Suppressor macrophage treated with lipopolysaccharide for 4 hours (primary cell): ENCODE measurements at places on chromosomes 11 and 22.

DNA sequence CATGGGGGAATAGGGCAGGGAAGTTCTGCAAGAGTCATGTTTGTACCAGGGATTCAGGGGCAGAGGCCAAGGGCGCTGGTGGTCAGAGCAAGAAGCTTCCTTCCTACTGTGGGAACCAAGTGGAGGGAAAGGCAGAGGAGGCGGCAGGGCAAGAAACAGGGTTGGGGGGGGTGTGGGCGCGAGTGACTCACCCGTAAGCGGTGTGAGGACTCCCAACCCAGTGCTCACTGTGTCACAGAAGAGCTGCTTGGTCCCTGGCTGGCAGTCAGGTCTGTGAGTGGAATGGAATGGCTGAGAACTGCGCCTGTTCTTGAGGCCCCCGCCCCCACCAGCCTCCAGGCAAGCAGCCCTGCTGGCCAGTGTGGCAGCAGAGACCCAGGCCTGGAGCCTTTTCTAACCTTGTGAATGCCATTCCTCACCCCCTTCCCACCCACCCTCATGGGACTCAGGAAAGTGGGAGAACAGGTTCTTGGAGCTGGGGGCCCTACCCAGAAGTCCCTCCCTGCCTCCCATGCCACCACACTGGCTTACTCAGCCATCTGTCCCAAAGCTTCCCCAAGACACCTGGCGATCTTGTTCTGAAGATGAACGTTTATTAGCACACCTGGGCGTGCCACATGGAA, 4.7 kb downstream of the LRRC10B start:
- DNase-seq = no peak

GRCh38 chr22:20319041-20319744, 667 bp downstream of the DGCR6L start:
- DNase-seq = peak; percentile 23

DNA sequence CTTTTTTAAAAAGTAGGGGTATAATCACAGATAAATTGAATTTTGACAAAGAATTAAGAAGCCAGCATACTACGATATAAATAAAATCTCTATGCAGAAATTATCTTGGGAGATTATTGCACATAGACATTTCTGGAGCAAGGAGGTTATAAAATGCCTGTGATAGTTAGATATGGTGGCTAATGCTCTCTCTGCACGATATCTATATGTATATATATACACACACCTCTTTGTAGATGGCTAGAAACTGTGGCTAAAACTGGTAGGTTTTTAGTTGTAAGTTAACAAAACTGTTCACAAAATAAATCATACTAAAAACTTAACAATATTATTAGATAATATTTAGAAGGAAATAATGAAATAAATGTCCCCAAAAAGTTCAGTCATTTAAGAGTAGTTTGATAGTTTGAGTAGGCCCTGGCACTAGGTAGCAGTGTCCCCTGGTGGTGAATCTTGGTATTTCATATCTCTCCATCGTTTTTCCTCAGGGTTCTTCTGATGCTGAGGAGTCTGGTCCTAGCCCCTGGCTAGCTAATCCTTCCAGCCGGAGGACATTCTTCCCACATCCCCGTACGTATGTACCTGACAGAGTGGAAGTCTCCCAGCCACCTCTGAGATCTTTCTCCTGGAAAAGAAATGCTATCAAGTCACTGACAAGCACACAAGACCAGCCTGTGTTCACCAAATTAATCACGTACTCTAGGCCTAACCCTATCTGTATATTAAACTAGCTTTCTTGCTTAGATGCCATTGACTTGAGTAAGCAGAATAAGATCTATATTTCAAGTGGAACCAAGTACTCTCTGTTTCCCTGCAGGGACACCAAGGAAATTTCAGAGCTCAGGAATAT, 32.2 kb downstream of the ART5 start:
- peak; percentile 67 for DNase-seq

GRCh38 chr11:19827399-19828135, 114.9 kb downstream of the NAV2 start:
- DNase-seq = no peak

DNA sequence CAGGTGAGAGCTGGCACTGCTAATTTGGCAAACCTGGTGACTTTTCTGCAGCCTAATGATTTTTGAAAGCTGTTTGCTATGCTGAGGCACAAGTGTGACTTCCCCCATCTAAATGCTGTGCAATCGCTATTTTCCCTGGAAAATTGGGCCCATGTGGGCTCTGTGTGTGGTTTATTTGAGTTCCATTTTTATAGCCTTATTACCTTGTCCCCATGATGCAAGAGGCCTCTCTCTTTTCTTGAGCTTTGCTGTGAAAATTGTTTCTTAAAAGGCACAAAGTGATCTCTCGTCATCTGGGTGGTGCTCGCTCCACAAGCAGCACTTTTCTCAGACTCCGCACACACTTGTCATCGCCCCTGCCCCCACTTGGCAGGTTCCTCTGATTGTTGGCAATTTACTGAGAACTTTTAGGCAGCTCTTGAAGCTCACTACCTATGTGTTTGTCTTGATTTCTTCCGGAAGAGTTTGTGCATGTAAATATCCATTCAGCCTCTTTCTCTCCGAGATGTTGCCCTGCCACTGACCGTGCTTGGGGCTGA, 24.9 kb downstream of the BMAL1 start:
- DNase-seq = no peak

GRCh38 chr11:17652556-17652955, 66.8 kb upstream of the MYOD1 start:
- no peak for DNase-seq

DNA sequence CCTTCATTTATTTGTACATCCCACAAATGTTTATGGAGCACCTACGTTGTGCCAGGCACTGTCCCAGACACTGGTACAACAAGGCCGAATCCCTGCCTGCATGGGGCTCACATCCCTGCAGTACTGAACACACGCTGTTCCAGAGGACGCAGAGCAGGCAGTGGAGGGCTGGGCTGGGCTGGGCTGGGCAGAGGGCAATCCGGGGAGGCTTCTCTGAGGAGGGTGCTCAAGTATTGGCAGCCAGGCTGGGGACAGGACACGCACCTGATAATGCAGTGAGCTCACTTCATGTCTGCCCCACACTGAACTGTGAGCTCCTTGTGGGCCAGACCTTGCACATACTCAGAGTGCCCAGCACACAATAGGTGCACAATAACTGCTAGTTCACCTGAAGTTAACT, 34.1 kb downstream of the CYTH4 start:
- DNase-seq = no peak

DNA sequence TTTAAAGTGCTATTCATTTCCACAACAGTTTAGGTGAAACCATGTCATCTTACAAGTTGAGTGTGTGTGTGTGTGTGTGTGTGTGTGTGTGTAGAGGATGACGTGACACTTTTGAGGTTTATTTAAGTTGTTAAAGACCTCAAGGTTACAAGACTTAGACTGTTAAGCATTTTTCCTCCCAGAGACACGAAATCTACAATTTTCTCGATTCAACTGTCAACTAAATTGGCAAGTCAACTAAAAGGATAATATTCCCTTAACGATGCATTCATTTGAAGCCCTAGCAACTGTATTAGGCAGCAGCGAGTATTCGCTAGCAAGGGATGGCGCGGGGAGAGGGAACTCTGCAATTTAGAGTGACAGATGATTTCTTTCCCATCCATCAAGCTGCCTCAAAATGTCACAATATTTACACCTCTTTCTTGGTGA, 17.6 kb upstream of the BDNF start:
- no peak for DNase-seq

DNA sequence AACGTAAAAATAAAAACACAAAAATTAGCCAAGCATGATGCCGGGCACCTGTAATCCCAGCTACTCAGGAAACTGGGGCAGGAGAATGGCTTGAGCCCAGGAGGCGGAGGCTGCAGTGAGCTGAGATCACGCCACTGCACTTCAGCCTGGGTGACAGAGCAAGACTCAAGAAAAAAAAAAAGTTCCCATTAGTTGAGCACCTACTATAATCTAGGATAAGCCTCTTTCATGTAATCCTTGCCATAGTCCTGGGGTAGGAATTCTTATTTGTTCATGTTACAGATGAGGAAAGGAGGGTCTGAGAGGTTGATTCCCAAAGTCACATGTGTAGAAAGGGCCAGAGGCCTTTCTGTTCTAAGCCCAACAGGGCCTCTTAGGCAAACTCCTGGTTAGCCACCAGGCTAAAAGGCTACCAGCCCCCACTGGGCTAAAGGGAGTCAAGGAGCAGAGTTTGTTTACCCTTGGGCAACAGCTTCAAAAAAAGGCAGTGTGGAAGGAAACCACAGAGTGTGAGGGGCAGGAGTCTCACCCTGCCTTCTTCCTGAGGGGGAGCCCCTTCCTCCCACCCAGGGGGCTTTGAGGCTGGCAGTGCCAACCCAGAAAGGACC, 21.6 kb upstream of the CSNK1E start:
- DNase-seq = no peak

- DNase-seq = peak; percentile 19
Observed at GRCh38 chr11:124276081-124276480, 19.9 kb downstream of the OR8G5 start.

- peak; percentile 16 for DNase-seq
Observed at GRCh38 chr11:68146704-68147474, 25.7 kb upstream of the CHKA start.

GRCh38 chr11:67441731-67442351, 1.4 kb downstream of the CORO1B start:
- DNase-seq = no peak

GRCh38 chr22:46753761-46754109, 8.7 kb upstream of the TBC1D22A start:
- no peak for DNase-seq

- DNase-seq = peak; percentile 94
Observed at GRCh38 chr22:37610480-37611129, 2.0 kb downstream of the GGA1 start.

- no peak for DNase-seq
Observed at GRCh38 chr11:18790883-18791206, 753 bp downstream of the PTPN5 start.

DNA sequence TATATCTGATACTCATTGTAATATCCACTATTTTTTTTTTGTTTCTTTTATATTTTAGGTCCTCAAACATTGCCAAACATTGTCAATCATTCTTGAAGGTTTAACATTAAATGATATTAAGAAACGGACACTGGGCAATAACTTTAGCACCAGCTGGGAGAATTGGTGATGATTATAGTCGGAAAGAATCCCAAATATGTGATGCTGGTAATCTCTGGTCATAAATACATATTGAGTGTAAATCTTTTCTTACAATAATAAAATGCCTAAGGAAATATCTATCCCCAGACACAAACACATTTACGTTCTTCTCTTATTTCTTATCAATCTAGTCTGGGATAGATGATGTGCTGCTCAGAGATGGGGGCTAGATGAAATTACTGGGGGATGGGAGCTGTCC, 25.2 kb downstream of the OR51E2 start:
- no peak for DNase-seq

DNA sequence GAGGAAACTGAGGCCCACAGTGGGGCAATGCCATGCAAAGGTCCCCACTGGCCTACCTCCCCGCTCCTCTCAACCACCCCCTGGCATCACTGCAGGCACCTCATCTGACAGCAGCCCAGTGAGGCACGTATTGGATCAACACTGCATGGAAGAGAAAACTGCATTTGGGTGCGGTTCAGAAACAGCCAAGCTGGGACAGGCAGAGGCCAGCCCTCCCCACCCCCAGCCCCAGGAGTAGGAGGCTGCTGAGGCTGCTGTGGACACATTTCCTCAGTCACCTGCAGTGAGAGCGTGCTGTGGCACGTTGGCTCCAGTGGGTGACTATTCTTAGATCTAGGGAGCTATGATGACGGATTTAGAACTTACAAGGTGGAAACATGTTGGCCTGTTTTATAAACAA, 63.7 kb downstream of the KCNC1 start:
- DNase-seq = no peak

GRCh38 chr11:64926689-64927088, 2.2 kb downstream of the PPP2R5B start:
- no peak for DNase-seq

GRCh38 chr22:40597526-40598430, 38.7 kb downstream of the MRTFA start:
- DNase-seq = no peak

DNA sequence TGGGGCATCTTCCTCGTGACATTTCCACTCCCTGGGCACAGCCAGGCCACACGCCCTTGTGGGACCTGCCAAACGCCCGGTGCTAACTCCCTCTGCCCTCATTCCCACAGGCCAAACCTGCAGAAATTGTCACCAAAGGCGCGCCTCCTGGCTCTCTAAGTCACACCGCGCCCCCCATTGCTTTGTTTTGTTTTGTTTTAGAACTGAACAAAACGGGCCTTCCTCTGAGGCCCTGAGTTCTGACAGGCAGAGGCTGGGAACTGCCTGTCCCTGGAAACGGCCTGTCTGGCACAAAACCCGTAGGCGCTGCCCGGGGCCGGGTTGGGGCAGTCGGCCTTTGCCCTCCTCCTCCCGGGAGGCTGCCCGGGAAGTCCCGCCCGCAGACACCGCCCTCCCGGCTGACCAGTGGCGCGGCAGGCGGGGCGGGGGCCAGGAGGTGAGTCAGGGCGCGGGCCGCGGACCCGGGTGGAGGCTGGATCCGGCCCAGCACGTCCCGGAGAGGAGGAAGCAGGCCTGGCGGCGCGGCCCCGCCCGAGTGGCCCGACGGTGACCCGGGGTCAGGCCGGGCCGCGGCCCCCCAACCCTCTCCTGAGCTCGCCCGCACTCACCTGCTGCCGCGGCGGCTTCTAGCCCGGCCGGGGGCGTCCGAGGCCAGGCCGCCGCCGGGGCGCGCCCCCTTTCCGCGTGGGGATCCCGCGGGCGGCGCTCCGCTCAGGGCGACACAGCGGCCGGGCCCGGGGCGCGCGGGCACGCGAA, 465 bp downstream of the SUN2 start:
- DNase-seq = peak; percentile 95

DNA sequence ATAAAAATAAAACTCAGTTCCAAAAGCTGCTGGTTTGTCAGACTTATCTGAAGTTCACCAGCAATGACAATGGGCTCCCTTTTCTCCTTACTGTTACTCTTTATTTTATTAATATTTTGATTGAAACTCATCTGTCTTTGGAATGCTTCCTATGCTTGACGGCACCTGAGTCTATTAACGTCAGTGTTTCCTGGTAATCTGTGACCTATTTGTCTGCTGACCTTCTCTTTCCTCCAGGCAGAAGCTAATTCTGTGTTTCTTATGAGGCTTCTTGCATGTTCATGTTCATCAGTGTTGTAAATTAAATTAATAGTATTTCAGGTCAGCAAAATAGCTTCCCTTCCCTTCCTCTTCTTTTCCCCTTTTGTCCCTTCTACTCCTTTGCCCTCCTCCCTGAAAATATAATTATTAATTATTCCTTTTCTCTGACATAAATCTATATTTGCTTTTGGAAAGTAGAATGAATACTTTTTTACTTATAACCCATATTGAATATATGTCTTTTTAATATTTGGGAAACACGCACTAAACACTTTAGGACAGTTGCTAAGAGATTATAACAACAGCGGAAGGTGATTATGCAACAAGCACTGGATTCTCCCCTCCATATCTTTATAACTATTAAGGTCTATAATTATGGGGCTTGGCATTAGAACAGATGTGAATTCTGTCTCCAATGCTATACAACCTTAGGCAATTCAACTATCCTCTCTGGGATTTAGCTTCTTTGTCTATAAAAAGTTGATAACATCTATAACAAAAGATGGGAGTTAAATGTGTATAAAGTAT, 32.1 kb upstream of the PCF11 start:
- DNase-seq = no peak

GRCh38 chr11:112050721-112051120, 23.1 kb downstream of the PIH1D2 start:
- DNase-seq = peak; percentile 77
